ENCODE measurements at places on chromosomes 11 and 22.

DNA sequence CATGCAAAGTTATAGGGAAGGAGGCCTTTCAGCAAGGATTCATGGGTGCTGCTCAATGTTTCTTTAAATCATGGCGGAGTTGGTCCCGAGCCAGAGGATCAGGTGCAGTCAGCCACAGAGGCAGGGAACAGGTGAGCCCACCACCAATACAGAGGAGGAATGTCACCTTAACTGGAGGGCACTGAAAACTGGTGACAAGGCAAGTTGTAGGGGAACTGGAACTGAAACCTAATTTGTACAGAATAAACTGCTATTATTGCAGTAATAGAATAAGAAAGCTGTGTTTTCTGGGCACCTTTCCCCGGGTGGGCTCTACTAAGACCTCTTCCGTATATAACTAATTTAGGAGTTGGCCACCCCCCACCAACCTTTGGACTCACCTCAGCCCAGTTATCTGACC, 296.0 kb upstream of the NARS2 start:
- no peak for DNase-seq

GRCh38 chr22:30284172-30284571, 5.1 kb downstream of the CASTOR1 start:
- no peak for DNase-seq

DNA sequence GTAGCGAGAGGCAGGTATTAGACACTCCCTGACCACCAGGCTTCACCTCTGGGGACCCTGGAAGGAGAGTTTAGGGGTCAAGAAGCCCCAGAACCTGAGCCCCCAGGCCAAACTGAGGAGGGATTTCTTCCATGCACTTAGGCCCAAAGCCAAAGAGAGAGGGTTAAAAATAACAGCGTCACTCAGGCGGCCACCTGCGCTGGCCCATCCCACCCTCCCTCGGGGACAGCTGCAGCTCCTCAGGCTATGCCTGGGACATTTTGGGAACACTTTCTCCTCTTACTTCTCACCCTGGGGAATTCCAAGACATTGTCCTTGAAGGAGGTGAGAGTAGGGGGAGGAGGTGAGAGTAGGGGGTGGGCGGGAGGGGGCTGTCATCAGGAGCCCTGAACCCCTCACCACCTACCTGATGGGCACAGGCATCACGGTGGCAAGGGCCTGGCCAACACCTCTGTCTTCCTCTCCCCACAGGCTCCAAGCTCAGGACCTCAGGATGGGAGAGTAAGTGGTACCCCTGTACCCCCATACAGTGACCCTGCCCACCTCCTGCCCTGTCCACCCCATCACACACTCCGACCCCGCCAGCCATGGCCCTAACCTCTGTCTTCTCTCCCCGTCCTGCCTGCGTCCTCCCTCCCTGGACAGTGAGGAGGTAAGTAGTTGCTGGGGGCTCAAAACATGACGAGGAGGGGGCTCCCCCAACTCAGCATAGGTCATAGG, 583 bp downstream of the TNNI2 start:
- DNase-seq, result no peak

GRCh38 chr22:27270818-27271510, 530.6 kb downstream of the MN1 start:
- DNase-seq, result no peak

DNA sequence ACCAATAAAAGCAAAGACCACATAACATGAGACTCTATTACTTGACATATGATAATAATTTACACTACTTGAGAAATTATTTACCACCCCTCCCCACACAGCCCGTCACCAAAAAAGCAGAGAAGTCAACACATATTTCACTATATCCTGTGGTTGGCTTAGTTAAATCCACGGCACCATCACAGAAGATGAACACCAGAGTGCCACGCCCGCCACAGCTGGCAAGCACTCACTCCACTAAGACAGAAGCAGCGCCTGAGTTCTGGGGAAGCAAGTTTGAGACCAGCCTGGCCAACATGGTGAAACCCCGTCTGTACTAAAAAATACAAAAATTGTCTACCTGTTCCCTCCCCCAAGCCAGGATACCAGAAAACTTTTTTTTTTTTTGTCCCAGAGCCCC, 53.1 kb downstream of the PACSIN2 start:
- DNase-seq, result no peak

DNA sequence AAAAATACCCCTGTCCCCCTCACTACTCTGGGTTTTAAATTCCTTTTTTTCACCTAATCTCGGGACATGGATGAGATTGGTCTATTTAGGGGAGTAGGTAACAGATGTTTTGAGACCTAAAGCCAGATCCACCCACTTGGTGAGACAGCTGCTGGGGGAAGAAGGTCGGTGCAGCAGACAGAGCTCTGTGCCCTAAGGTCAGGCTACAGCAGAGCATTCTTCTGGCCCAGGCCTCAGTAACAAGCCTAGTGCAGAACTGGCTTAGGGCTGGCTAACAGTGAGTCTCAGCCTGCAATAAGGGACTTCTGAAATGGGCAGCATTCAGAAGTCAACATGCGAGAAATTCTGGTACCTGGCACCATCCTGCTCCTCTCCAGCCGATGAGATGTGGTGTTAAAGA, 444.9 kb upstream of the KIRREL3 start:
- no peak for DNase-seq

GRCh38 chr11:17794981-17795380, 60.4 kb downstream of the KCNC1 start:
- DNase-seq, result no peak

- no peak for DNase-seq
Observed at GRCh38 chr11:64801158-64801464, 1.9 kb downstream of the MAP4K2 start.

DNA sequence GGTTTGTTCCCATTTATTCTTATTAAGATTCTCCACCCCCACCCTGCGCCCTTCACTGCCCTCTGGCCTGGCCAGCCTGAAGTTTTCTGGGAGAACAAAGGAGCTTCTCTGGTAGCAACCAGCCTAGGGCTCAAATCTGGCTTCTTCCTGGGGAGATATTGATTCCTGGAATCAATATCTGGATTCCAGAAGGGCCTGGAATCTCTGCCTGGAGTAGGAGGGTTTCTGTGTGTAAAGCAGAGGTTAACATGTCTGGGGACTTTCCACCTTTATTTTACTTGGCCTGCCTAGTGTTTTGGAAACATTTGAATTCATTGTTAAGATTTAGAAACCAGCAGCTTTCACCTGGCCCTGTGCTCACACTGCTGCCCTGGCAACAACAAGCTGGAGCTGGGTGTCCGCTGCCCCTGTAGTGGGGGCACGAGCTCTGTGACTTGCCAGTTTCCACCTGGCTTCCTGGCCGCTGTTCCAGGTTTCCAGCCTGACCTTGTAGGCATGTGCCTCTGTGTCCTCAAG, 5.5 kb downstream of the C11orf91 start:
- DNase-seq, result no peak

DNA sequence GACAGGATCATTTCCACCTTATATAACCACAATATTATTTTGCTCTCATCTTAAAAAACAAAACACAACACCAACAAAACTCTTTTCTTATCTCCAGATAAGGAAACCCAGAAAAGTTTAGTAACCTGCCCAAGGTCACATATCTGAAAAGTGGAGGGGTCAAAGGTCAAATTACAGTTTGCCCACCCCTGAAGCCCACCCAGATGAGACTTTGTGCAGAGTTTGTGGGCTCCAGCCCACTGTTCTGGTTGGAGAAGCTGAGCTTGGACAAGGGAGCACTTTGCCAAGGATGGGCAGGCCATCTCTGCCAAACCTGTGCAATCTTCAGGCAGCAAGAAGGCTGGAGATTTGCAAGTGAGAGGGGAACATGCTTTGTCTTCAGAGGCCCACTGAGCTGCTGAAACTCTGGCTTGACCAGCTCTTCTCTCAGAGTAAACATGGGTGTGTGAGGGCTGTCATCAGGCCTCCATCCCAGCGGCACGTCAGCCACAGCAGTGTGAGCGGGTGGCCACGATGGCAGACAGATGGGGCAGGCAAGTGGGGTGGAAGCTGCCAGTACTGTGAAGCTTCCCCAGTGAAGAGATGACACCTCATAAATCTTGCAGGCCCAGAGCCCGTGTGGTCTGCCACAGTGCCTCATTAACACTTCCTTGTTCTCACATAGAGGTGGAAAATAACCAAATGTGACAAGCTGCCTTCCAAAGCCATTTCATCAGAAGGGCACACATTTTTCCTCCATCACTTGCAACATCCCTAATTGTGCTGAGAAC, 111.8 kb downstream of the CCDC81 start:
- peak; percentile 30 for DNase-seq

DNA sequence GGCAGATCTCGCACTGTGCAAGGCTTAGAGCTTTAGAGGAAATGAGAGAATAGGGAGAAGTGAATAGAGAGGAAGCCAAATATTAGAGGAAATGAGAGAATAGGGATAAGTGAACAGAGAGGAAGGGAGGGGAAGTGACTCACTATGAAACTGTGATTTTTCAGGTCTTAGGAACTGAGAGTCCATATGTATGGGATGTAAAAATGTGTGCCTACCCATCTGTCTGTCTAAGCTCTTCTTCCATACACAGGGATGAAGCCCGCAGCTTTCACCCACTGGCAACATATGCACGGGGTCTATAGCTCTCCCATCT, 6.4 kb upstream of the CCDC86 start:
- no peak for DNase-seq

- DNase-seq, result no peak
Observed at GRCh38 chr11:106011481-106011880, 10.6 kb downstream of the MSANTD4 start.

- no peak for DNase-seq
Observed at GRCh38 chr11:34671946-34672345, 51.1 kb downstream of the EHF start.

- peak; percentile 17 for DNase-seq
Observed at GRCh38 chr11:107859459-107860239, 1.1 kb upstream of the SLC35F2 start.

DNA sequence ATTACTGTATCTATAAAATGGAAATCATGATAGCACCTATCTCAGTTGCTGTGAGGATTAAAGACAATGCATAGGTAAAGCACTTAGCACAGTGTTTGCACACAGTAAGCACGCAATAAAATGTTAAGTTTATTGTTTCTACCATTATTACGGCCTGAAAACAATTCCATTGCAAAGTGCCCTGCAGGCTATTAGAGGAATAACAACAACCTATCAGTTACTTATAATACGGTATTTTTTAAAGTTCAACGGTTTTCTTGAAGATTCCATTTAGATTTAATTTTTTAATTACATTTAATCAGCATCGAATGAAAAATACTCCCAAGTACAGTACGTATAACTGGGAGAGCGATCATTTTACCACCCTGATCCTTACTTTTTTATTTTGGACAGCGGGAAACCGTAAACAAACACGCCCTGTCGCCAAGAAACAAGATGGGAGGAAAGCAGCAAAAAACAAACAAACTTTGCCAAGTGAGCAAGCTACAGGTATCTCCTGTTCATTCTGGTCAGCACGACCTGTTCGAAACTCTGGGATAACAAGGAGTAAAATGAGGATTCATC, 893 bp downstream of the SLC36A4 start:
- no peak for DNase-seq

GRCh38 chr22:35638001-35638400, 10.2 kb upstream of the APOL6 start:
- DNase-seq, result no peak

- no peak for DNase-seq
Observed at GRCh38 chr22:24405631-24406321, 21.6 kb upstream of the ADORA2A start.

- DNase-seq, result no peak
Observed at GRCh38 chr11:67648796-67649613, 1.5 kb downstream of the ACY3 start.

DNA sequence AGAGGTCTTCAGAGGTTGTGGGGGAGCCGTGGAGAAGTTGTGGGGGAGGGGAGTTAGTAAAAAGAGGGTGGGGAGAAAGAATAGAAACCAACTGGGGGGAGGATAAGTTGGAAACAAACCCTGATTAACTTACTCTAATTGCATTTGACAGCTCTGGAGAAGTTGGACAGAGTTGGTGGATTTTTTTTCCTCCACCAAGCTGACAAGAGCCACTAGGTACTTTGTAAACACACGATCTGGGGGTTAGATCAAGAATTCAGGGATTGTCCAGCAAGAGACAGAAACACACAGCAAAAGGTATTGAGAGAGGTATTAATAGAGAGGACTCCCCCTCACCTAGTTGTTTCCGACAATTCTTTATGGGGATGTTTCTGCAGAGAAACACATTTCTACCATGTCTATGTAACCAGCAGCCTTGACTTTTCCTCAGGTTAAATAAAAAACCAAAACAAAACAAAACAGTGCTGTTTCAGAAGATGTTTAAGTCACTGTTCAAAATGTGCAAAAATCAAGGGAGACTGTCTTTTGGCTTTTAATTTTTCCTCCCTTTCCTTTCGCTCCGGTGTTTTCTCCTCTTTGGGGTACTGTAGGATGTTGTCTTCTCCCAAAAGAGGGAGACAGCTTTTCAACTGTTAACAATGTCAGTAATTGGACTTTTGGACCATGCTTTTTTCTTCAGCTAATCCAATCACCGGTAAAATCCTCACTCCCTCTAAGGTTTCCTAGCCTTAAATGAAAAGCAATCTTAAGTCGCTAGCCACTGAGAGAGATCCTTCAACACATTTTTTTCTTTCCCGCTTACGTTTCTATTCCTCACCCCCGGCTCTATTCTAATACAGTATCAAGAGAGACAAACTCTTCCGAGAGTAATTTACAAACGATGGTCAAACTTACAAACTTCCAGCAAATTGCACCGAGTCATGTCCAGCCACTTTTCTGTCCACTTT, 708 bp downstream of the MAML2 start:
- no peak for DNase-seq

- no peak for DNase-seq
Observed at GRCh38 chr22:38957808-38958650, 620 bp downstream of the APOBEC3A start.

DNA sequence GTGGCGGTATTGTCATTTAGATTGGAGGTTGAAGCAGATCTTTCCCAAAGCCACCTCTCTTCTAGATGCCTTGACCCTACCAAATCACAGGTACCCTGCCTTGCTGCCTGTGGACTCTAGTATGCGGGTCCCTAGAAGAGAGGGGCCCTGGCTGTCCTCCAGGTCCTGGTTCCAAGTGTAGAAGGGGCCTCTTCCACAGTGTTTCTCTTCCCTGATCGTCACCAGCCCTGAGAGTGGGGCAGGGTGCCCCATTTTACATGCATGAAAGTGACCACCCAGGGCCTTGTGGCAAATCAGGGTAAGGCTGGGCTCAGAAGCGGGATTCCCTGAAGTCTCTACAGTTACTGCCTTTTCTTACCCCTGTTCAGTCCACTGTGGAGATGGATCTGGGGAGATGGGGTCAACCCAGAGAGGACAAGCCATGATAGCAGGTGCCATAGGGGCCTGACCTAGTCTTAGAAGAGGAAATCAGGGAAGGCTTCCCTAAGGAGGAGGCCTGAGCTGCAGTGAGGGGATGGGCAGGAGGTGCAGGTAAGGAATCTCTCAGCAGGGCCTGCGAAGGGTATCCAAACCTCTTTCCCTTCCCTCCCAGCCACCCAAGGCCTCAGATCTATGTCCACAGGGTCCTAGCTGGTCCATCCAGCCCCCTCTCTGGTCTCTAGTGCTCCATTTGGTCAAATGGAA, 1.2 kb upstream of the LRRC32 start:
- no peak for DNase-seq

DNA sequence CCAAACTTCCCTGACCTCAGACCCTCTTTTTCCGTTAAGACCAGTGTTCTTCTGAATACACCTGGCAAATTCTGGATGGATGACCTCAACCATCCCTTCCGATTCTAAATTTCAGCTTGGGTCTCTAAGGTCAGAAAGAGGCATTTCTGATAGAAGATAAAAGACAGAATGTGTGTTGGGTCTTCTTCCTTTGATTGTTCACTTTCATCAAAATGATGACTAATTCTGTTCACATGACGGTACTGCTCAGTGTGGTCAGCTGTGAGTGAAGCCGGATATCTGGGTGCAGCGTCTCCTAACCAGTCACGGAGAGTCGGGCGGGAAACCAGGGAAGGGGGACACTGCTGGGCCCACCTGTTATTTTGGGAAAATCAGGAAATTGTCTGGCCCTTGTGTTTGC, 151.6 kb upstream of the NAV2 start:
- DNase-seq, result no peak

Measured in CD8-positive, alpha-beta T cell (primary cell).